ENCODE measurements at places on chromosomes 11 and 22. TPM values are rescaled to one million over a fixed set of nuclear protein-coding genes. Genes with fewer than 3 reads are reported as not detected.

DNA sequence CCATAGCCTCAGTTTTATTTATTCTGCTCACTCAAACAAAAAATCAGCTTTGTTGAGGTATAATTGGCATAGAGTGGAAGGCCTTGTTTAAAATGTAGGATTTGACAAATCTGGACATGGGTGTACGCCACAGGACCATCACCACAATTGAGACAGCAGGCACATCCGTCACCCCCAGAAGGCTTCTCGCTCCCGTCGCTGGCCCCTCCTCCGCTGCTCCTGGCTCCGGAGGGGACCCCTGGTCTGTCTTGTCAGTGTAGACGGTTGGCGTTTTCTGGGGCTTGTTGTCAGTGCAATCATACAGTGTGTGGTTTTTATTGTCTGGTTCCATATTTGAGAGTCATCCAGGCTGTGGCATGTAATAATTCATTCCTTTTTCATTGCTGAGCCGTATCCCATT is 97.6 kb downstream of the KCNQ1 start:
- no peak for DNase-seq
- H3K36me3 ChIP-seq, result no peaks in the 10 kb centered on the region
- no peaks in the 10 kb centered on the region for H3K27me3 ChIP-seq
- no peaks in the 10 kb centered on the region for H3K4me1 ChIP-seq
- H3K27ac ChIP-seq, result no peak overlapping the region
- H3K4me3 ChIP-seq, result no peak overlapping the region

DNA sequence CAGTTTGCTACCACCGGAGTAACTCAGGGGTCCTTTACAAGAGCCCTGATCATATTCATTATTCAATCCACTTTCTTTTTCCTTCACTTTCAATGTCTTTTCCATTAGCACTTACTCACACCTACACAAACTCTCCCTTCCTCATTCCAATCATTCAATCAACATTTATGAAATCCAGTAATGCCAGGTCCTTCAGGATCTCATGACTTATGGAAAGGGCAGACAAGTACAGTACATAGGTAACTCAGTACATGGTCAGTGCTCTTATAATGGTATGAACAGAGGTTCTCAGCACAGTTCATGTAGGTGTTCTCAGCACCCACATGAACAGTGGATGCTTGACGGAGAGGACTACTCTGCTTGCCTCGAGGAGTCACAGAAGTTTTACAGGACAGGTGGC is 106.6 kb downstream of the USP35 start:
- no peaks in the 10 kb centered on the region for H3K27me3 ChIP-seq
- H3K4me3 ChIP-seq, result no peak overlapping the region
- H3K27ac ChIP-seq, result no peak overlapping the region
- no peaks in the 10 kb centered on the region for H3K36me3 ChIP-seq
- H3K4me1 ChIP-seq, result no peaks in the 10 kb centered on the region
- no peak for DNase-seq

DNA sequence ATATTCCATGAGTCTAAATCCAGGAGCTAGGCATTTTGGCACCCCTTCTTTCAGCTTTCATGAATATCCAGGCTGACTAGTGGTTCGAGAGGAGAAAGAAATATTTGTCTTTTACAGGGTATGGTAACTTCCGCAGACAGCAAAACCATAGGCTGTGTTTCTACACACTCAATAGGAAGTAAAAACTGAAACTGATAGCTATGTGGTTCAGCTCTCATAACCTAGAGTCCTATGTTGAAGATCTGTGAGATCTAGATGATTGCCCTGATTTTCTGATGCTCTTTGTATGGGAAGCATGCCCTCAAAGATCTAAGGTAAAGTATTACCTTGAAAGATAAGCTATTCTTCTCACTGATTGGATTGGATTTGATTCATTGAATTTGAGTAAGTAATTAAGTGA is 118.3 kb downstream of the CD44 start:
- no peak overlapping the region for H3K4me3 ChIP-seq
- no peaks in the 10 kb centered on the region for H3K4me1 ChIP-seq
- DNase-seq, result no peak
- H3K27ac ChIP-seq, result no peak overlapping the region
- no peaks in the 10 kb centered on the region for H3K27me3 ChIP-seq

- no peak overlapping the region for H3K4me3 ChIP-seq
- H3K36me3 ChIP-seq, result no peaks in the 10 kb centered on the region
- H3K27ac ChIP-seq, result no peak overlapping the region
- no peaks in the 10 kb centered on the region for H3K27me3 ChIP-seq
- DNase-seq, result no peak
- H3K4me1 ChIP-seq, result no peaks in the 10 kb centered on the region
Observed at GRCh38 chr11:48170241-48171233, 46.1 kb upstream of the OR4B1 start.

GGTLC2 gene
- total RNA-seq, result not detected

- no peak overlapping the region for H3K4me3 ChIP-seq
- no peaks in the 10 kb centered on the region for H3K4me1 ChIP-seq
- no peaks in the 10 kb centered on the region for H3K27me3 ChIP-seq
- peaks cover 53% of the 10 kb centered on the region for H3K36me3 ChIP-seq
- no peak for DNase-seq
Observed at GRCh38 chr11:117394221-117394925, 66.7 kb downstream of the CEP164 start.

DNA sequence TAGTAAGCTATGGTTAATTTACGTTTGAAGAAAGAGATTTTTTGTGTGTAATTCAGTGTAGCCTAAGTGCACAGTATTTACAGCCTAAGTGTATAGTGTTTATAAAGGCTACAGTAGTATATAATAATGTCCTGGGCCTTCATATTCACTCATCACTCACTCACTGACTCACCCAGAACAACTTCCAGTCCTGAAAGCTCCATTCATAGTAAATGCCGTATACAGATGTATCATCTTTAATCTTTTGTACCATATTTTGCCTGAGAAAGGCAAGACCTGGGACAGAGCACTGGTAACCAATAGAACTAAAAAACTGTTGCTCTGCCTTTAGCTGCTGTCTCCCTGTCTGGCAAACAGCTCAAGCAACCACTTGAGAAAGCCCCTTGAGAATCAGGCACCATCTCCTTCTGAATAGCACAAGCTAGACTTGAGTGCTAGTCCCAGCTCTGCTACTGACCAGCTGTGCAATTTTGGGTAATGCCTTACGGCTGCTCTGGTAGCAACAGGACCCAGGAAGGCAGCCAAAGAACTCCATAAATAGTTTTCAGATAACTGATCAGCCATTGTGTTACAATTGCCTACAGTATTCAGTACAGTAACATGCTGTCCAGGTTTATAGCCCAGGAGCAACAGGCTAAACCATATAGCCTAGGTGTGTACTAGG is 131.3 kb downstream of the KCNC1 start:
- no peak overlapping the region for H3K27ac ChIP-seq
- DNase-seq, result no peak
- H3K4me1 ChIP-seq, result peaks cover 4% of the 10 kb centered on the region
- H3K4me3 ChIP-seq, result no peak overlapping the region

DNA sequence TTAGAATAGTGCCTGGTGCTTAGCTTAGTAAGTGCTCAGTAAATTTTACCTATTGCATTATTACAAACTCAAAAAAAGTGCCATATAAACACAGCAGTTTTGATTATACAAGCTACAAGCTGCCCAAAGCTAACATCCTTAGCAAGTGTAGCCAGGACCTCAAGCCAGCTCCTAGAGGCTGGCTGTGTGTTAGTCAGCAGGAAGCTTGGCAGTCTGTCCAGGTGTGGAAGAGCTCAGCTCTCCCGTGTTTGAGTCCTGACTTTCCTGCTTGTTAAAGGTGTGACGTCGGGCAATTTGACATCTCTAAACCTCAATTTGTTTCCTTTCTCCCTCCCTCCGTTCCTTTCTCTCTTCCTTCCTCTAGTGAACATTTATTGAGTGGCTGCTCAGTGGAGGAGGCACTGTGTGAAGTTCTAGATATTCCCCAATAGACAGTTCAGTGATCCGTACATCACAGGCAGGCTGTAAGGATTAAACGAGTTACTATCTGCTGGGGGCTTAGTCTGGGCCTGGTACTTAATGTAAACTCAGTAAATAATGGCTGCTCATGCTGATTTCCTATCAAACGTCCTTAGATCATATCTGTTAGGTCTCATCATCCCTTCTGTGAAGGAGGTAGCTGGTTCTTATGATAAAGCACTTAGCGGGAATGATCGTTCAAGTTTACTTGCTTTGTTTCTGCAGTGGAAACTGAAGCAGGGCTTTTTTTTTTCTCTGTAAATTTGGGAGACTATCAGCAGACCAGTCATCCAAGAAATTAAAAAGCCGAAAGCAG is 68.7 kb downstream of the PRR5L start:
- H3K27me3 ChIP-seq, result no peaks in the 10 kb centered on the region
- no peaks in the 10 kb centered on the region for H3K36me3 ChIP-seq
- H3K4me3 ChIP-seq, result no peak overlapping the region
- no peak for DNase-seq

- no peaks in the 10 kb centered on the region for H3K36me3 ChIP-seq
- no peak overlapping the region for H3K27ac ChIP-seq
- DNase-seq, result no peak
- H3K4me3 ChIP-seq, result no peak overlapping the region
- no peaks in the 10 kb centered on the region for H3K27me3 ChIP-seq
Observed at GRCh38 chr22:29014773-29015172, 46.9 kb downstream of the C22orf31 start.

GRCh38 chr11:47415949-47416472 is 7.6 kb downstream of the SLC39A13 start:
- DNase-seq, result no peak
- H3K27me3 ChIP-seq, result no peaks in the 10 kb centered on the region
- H3K4me3 ChIP-seq, result no peak overlapping the region
- peaks cover 2% of the 10 kb centered on the region for H3K4me1 ChIP-seq
- peaks cover 20% of the 10 kb centered on the region for H3K36me3 ChIP-seq
- no peak overlapping the region for H3K27ac ChIP-seq

GRCh38 chr11:12007769-12008737 is at the start of gene DKK3:
DKK3 (minus strand) TSS chr11:12008626; CDS start chr11:12008582, 44 bp downstream.
- DNase-seq, result peak; percentile 66
- H3K27ac ChIP-seq, result no peak within 1 kb of the TSS
- H3K4me1 ChIP-seq, result no peaks in the 10 kb centered on the region
- peaks cover 13% of the 10 kb centered on the region for H3K27me3 ChIP-seq

DGCR6 gene
- 0.82 TPM for total RNA-seq

- H3K36me3 ChIP-seq, result no peaks in the 10 kb centered on the region
- H3K27me3 ChIP-seq, result no peaks in the 10 kb centered on the region
- no peak overlapping the region for H3K27ac ChIP-seq
- no peak overlapping the region for H3K4me3 ChIP-seq
- no peak for DNase-seq
- peaks cover 4% of the 10 kb centered on the region for H3K4me1 ChIP-seq
Observed at GRCh38 chr11:126499131-126499752, 143.8 kb downstream of the ST3GAL4 start.

OMP gene
- total RNA-seq, result not detected

CCDC87 gene
- 1.1 TPM for total RNA-seq

DNA sequence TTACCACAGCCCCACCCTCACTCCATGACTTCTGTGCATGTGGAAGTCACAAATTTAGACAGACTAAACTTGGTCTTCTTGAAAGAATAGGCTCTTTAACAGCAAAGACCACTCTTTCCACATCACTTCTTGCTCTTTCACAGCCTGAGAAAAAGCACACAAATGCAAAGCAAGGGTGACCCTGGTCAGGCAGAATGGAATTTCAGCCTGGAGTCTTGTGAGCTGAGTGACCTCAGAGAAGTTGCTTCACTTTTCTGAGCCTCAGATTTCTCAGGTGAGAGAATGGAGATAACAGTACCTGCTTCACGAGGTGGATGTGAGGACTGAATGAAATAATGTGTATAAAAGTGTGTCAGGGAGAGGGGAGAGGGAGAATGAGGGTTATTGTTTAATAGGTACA is 26.8 kb upstream of the LIPT2 start:
- H3K36me3 ChIP-seq, result no peaks in the 10 kb centered on the region
- no peak for DNase-seq
- H3K27ac ChIP-seq, result no peak overlapping the region
- no peaks in the 10 kb centered on the region for H3K27me3 ChIP-seq
- no peak overlapping the region for H3K4me3 ChIP-seq

DNA sequence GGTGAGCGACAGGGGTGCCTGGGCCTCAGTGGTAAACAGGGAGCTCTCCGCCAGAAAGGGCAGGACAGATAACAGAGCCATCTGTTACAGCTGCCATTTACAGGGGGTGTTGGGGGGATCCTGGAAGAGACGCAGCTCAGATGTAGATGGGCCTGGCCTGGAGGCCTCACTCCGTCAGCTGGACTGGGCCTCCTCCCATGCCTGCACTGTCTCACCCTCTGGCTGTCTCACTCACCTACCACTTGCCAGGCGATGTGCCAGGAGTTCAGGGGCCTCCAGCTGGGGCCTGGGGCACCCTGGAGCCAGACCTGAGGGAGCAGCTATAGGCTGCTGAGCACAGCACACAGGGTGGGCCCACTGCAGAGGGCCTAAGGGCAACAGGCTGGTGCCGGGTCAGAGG is 16.3 kb upstream of the SUSD2 start:
- H3K36me3 ChIP-seq, result 0 out of 2 replicates have a peak, but pooled peaks cover 2% of the 10 kb centered on the region
- no peaks in the 10 kb centered on the region for H3K4me1 ChIP-seq

KDELR3 gene
- total RNA-seq, result 7.8 TPM

APOL4 gene
- not detected for total RNA-seq

- no peaks in the 10 kb centered on the region for H3K4me1 ChIP-seq
- DNase-seq, result no peak
- no peaks in the 10 kb centered on the region for H3K36me3 ChIP-seq
- H3K27ac ChIP-seq, result no peak overlapping the region
- no peaks in the 10 kb centered on the region for H3K27me3 ChIP-seq
Observed at GRCh38 chr11:33449798-33450197, 192.6 kb downstream of the HIPK3 start.

GRCh38 chr11:75428281-75428724 is 4.7 kb downstream of the KLHL35 start:
- H3K27ac ChIP-seq, result no peak overlapping the region
- H3K4me1 ChIP-seq, result peaks cover 20% of the 10 kb centered on the region

SDHAF2 gene
- 44.8 TPM for total RNA-seq

GRCh38 chr11:83666149-83666548 is 380.0 kb upstream of the CCDC90B start:
- no peak for DNase-seq
- no peaks in the 10 kb centered on the region for H3K36me3 ChIP-seq
- H3K27ac ChIP-seq, result no peak overlapping the region
- no peaks in the 10 kb centered on the region for H3K27me3 ChIP-seq
- no peaks in the 10 kb centered on the region for H3K4me1 ChIP-seq

MYRF gene
- 6.0 TPM for total RNA-seq

GRCh38 chr11:46277622-46278386 is at the start of gene CREB3L1:
CREB3L1 (plus strand) TSS chr11:46277662; CDS start chr11:46278112, 450 bp downstream.
- peaks cover 19% of the 10 kb centered on the region for H3K4me1 ChIP-seq
- no peak within 1 kb of the TSS for H3K27ac ChIP-seq
- H3K4me3 ChIP-seq, result peak within 1 kb of the TSS; percentile 64
- peak; percentile 80 for DNase-seq

- H3K4me1 ChIP-seq, result peaks cover 3% of the 10 kb centered on the region
- H3K27me3 ChIP-seq, result no peaks in the 10 kb centered on the region
Observed at GRCh38 chr11:18853086-18853720, 61.6 kb upstream of the PTPN5 start.

All from H1 (cell line).